ENCODE measurements at places on chromosomes 4 and X.

DNA sequence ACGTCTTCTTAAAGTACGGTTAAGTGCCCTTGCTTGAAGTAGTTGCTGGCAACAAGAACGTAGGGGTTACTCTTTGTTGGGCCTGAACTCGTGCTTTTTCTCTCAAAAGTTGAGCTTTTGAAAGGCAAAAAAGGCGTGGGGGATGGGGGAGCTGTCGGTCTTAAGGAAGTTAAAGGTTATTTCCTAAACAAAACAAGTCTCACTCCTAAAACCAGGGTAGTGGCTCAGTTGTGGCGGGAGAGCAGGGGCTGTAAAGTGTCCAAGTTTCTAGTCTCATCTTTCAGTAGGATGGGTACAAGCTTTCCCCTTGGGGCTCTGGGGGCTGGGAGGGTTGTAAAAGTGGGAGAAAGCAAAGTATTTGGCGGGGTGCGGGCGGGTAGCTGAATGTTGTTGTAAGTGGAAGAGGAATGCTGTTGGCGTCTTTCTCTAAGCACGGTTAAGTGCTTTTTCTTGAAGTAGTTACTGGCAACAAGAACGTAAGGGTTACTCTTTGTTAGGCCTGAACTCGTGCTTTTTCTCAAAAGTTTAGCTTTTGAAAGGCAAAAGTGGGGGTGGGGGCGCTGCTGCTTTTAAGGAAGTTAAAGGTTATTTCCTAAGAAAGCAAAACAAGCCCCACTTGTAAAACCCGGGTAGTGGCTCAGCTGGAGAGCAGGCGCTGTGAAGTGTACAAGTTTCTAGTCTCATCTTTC is 904 bp upstream of the WDR1 start:
- peak; percentile 57 for DNase-seq

GRCh38 chr4:24521544-24521943 is 62.8 kb downstream of the DHX15 start:
- no peak for DNase-seq

GRCh38 chr4:67712000-67712625 is 11.2 kb upstream of the UBA6 start:
- DNase-seq: no peak

DNA sequence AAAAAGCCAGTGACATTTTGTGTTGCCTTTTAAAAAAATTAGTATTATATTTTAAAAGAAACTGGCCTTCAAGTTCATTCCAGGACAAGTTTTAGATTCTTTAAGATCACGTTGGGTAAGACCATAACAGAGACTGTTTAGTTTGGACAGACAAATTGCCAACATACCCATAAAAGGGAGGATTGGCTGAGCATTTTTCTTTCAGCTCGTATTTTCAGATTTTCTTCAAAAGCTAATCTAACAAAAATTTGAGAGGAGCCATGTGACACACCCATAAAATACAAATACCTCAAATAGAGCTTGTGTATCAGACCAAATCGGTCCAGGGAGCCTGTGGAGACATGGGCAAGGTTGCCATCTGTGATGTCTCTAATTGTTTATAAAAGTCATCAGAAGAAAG is 74.6 kb upstream of the C1QTNF7 start:
- no peak for DNase-seq

DNA sequence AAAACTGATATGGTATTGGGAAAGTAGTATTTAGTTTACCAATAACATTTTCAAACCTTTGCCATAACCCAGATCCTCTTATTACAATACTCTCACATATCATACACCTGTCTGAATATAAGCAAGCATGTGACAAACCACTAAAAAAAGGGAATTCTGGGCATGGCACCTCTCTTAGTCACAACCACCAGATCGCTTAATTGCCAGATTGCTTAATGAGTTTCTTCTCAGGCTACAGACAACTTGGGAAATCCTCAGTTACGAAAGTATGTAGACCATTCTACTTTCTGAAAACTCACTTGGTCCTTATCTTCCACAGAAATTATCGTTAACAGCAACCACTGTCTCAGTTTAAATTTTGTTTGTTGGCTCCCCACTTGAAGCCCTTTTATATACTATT is 2.1 kb downstream of the NAF1 start:
- peak; percentile 42 for DNase-seq

- DNase-seq: no peak
These were observed 258.9 kb downstream of the TENM3 start for GRCh38 chr4:182502064-182502463.

GRCh38 chr4:52372747-52373146 is 286.4 kb downstream of the USP46 start:
- no peak for DNase-seq

DNA sequence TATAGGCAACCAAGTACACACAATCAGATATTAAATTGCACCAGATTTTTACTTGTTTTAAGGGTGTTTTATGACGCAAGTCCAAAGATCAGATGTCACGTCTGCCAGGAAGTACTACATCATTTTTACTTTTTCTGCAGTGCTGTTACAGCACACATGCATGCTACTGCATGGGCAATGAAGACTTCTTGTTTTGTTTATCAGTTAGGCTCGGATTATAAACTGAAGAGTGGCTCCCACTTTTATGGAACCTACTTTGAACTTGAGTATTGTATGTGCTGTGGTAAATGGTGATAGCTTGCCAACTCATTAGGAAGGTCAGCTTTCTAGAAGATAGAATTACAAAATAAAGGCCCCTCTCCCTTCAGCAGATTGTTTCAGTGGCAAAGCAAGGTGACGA is 131.6 kb downstream of the CEP135 start:
- DNase-seq: no peak

DNA sequence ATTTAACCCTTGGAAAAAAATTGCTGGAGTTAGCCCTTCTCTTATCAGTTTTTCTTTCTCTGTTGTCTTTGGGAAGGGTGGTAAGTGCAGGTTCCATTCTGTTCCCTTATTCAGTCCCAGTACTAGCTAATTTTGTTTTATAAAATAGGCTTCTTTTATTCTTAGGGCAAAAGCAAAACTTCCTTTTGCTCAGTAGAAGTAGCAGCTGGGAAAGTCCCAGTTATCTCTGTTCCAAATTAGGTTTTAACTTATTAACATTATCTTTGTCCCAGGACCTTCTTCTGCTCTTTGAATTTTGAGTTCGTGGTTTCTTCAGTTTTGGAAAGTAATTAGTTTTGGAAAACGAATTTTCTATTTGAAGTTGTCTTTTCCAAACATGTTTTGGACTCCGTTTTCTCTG is 61.1 kb downstream of the BANK1 start:
- no peak for DNase-seq

DNA sequence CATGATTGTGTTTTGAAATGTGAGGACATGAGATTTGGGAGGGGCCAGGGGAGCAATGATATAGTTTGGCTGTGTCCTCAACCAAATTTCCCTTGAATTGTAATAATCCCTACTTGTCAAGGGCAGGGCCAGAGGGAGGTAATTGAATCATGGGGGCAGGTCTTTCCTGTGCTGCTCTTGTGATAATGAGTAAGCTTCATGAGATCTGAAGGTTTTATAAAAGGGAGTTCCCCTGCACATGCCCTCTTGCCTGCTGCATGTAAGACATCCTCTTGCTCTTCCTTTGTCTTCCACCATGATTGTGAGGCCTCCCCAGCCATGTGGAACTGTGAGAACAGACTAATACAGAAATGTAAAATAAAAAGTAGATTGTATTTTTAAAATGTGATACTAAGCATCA is 1294.9 kb downstream of the ADGRL3 start:
- DNase-seq: no peak

Data from HL-60 (cell line).